ENCODE measurements at places on chromosomes 5 and 9.

DNA sequence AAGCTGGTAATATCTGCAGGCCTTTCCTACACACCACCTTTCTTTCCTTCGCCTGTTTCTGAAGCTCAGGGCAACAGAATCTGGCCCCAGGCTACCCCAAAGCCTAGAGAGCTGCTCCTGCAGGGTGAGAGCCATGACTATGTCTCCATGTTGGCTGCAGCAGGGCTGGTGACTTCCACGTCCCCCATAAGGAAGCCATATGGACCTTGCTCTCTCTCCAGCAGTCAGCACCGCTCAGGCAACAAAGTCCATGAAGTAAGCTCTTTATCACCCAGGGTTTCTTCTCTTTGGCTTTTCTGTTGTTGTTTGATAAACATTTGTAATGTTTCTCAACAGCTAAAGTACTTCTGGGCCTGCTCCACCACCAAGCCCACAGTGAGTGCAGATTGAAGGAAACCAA lies 125.2 kb downstream of the SLIT3 start:
- no peak for DNase-seq

DNA sequence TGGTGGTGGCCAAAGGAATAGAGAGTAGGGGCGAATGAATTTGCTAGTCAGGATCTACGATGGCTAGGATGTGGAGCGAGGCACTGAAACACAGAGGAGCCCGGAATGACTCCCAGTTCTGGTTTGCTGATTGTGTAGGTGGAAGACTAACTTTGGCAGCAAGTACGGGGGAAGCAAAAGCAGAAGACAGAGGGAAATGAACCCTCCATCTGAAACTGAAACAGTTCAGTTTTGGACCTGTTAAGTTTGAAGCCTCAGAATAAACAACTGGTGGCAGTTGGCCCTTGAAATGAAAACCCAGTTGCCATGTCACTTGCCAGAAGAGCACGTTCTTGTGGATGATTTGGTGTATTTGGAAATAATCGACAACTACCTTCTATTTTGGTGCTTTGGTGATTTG lies 15.4 kb upstream of the SMIM15 start:
- DNase-seq, result no peak

DNA sequence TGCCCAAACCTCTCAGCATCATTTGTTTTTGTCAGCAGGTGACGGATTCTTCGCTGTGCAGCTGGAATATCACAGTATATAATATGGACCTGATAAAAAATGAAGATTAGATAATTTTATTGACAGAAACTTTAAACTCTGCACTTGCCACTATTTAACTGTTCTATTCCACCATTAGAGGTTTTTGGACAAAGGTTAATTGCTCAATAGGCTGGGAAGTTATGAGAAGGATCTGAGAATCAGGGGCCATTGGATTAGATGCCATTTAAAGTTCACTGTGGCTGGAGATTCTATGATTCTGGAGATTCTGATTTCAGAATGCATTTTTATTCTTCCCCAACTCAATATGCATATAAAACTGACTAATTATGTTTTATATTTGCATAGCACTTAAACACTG lies 59.8 kb upstream of the ANXA1 start:
- DNase-seq, result no peak

DNA sequence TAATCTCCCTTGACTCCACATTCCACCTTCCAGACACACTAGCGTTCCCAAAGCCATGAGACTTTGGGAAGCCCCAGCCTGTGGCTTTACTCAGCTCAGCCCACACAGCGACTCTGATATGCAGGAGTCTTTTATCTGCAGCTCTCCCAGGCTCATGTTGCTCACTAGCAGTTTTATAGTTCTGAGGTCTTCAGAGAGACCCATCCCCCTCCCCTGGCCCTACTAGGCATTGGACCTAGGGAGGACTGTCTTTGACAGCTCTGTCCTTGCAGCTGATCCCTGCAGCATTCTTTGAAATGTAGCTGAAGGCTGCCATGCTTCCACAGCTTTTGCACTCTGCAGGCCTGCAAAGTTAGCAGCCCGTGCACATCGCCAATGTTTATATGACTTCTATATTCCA lies 19.9 kb upstream of the CYLC2 start:
- DNase-seq, result no peak

DNA sequence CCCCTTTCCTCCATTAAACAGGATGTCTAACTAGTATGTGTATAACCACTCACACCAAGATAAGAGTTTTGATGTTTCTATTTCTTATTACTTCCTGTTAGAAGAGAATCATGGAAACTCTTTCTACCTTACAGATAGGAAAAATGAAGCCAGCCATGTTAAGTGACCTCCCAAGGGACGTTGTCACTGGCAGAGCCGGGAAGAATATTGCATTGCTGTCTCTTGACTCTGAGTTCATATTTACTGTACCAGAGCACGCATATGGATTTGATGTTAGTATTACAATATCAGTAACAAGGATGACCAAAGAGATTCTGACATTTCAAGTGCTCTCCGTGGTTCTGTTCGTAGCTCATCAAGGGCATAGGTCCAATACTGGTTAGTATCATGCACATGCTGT lies 12.5 kb upstream of the C5orf63 start:
- DNase-seq, result no peak

GRCh38 chr9:85892401-85892800 lies 48.5 kb upstream of the NAA35 start:
- DNase-seq, result no peak
